ENCODE measurements at places on chromosomes 7 and 10.

GRCh38 chr7:151403764-151404163 is 6.1 kb downstream of the WDR86 start:
- no peak for DNase-seq

- no peak for DNase-seq
These were observed 15.4 kb downstream of the NRAP start for GRCh38 chr10:113648478-113648877.

DNA sequence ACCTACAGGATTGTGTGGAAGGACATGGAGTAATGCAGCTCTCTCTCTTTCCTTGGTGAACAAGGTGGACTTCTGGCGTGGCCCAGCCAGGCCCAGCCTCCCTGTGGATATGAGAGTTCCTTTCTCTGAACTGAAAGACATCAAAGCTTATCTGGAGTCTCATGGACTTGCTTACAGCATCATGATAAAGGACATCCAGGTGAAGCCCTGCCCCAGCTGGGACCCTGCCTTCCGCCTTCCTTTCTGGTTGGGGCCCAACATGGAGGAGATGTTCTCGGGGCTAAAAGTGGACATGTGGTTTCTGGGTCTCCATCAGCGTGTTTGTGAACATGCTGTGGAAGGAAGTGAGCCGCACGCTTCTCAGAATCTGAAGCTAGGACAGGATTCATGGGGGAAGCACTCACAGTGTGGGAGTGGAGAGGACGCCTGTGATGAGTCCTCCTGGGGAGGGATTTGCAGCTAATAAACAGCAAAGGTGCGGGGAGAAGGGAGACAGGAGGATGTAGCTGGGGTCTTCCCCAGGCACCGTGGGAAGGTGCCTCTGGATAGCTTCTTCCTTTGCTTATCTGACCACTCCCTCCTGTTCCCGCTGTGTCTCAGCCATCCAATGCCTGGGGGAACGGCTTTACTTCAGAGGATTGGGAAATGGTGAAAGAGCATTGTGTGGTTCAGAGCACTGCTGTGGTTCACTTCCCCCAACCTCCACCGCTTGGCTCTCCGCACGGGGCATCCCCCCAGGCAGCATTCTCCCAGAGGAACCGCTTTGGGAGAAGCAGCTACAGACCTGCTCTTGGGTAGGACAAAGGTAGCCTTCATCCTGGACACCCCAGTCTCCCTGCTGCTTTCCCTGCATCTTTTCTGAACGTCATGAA is 5.5 kb downstream of the CPA5 start:
- no peak for DNase-seq

DNA sequence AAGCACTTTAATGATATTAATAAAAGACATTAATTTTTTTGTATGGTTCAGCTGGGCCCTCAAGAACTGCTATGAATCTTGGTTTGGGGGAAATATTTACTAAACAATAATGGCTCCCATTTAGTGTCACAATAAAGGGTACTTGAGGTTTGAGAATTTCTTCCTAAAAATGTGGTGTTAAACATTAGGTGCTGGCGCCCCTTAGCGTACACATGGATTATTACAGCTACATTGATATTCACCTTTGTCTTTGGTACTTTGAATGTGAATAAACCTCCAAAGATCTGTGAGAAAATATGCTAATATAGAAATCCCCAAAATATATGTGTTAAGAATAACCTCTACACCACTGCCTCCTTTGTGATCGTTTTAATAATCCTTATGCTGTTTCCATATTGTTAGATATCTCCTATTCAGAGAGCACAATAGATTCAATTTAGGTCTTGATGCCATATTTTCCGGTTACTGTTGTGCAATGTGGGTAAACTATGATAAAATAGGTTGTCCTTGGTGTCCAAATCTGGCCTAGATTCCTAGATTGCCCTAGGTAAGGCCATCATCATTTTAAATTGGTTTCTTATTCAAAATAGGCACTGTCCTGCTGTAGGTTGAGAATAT is 161.8 kb upstream of the CACNA2D1 start:
- DNase-seq, result no peak

DNA sequence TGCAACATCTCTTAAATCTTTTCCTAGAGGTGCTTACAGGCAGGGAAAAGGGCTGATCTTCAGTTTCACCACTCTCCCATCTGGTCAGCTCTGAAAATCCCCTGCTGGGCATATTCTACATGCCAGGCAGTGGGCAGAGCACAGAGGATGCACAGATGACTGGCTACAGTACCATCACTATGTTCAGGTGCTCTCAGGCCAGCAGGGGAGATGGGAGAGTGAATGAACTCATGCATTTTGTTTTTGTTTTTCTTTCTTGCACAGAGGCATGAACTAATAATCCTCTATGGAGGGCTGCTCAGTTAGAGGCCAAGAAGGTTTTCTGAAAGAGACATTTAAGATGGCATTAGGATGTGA is 19.3 kb downstream of the ELMO1 start:
- no peak for DNase-seq

DNA sequence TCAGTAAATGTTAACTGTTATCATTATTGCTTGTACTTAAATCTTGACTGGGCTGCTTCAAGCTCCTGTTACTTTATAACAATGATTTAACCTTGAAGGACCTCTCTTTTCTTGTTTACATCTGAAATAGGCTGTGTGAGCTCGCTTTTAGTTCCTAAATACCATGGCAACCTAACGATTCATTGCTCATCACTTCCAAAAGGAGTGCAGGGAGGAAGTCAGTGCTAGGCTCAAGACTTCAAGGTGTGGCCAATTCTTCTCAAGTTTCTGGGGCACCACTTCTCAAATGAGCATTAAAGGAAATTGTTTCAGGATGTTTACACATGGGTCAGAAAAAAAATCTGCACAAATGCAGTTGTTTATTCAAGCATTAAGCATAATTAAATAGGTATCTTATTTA is 284.2 kb downstream of the MTERF1 start:
- peak; percentile 36 for DNase-seq

- DNase-seq, result no peak
These were observed 12.2 kb upstream of the FFAR4 start for GRCh38 chr10:93554316-93554663.

GRCh38 chr10:84405662-84406061 is 77.3 kb downstream of the CCSER2 start:
- no peak for DNase-seq
